Aortic smooth muscle cell (primary cell): ENCODE measurements at places on chromosomes 13 and 19. TPM values are rescaled to one million over a fixed set of nuclear protein-coding genes. Genes with fewer than 3 reads are reported as not detected.

SHANK1 gene
- 2.1 and 5.7 TPM in 2 replicates for total RNA-seq

PSG11 gene
- total RNA-seq = not detected in 2 replicates

CA11 gene
- 0.93 and 1.1 TPM in 2 replicates for total RNA-seq

TMEM143 gene
- 3.4 and 4.2 TPM in 2 replicates for total RNA-seq

PTH2 gene
- total RNA-seq = not detected in 2 replicates

ZNF256 gene
- 6.2 and 6.3 TPM in 2 replicates for total RNA-seq

ATP4A gene
- not detected in 2 replicates for total RNA-seq

PRKCG gene
- 0.19 and 0.26 TPM in 2 replicates for total RNA-seq

CEACAM7 gene
- not detected in 2 replicates for total RNA-seq

CYP4F8 gene
- total RNA-seq = not detected in 2 replicates

PSG7 gene
- total RNA-seq = not detected in 2 replicates

LILRB3 gene
- not detected in 2 replicates for total RNA-seq

REEP6 gene
- 0.92 and 1.8 TPM in 2 replicates for total RNA-seq
